SW480 (cell line): ENCODE measurements at places on chromosomes 2 and 18.

DNA sequence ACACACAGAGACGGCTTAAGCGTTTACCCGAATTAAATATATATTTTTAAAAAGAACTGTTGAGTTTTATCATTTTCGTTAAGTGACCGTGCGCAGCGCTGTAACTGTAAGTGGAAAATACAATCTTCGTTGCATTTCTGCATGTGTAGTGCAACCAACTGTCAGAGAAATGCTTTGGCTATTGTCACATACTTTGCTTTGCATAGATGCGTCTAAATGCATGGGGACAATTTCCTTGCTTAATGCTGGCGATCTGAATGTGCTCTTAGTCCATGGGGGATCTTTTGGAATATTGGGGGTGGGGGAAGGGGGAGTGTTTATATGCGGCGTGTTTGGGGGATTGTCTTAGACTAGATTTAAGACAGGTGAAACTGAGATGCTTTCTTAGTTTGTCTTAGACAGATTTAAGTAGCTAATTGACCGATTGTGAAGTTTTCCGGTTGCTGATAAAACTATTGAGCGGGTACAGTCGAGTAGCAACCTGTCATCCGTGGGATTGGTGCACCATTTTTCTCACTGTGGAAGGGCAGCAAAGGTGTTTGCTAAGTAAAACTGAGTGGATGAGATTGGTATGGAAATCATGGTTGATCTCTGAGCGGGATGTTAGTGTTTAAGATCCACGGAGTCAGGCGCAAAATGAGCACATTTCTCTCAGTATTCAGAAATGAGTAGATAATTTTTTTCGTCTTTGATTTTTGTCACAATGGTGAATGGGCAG is 476 bp downstream of the VSNL1 start:
- peak; percentile 78 for DNase-seq

- DNase-seq, result no peak
These were observed 18.1 kb downstream of the ABHD3 start for GRCh38 chr18:21686282-21687105.

GRCh38 chr2:12704378-12704777 is 12.4 kb upstream of the TRIB2 start:
- no peak for DNase-seq

DNA sequence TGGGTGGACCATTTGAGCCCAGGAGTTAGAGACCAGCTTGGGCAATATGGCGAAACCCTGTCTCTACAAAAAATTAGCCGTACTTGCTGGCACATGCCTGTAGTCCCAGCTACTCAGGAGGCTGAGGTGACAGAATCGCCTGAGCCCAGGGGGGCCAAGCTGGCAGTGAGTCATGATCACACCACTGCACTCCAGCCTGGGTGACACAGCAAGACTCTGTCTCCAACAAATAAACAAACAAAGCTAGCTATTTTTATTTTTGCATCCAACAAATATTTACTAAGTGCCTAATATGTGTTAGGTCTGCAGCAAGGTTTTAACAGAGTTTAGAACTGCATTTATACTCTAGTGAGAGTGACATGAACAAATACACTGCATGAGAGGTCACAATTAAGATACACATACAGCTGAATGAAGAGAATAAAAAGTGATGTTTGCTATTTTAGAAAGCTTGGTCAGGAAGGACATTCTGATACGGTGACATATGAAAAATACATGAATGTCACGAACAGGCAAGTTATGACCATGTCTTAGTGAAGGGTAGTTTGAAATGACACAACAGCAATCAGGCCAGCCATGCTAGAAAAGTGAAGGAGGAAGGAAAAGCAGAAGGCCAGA is 83.2 kb upstream of the FRZB start:
- DNase-seq, result no peak

DNA sequence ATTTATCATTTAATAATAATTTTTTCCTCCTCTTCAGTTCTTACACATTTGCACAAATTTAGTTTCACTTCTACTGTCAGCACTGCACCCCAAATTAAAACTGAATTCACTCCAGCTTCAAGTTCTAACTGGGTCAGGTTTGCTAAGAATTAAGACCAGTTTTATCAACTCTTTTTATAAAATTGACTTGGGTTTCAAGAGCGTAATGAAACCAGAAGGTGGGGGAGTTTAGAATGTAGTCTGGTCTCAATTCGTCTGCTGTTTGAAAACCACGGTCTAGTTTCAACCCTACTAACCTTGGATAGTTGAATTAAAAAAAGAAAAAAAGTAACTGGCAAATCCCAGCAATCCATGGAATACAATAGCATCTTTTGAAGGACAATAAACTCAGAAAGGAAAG is 14.3 kb upstream of the CTLA4 start:
- DNase-seq, result no peak

- no peak for DNase-seq
These were observed 24.3 kb upstream of the STPG4 start for GRCh38 chr2:47179388-47179787.

- no peak for DNase-seq
These were observed 180.3 kb downstream of the AGAP1 start for GRCh38 chr2:235674146-235674545.

GRCh38 chr18:40413160-40413559 is 1541.9 kb upstream of the PIK3C3 start:
- peak; percentile 17 for DNase-seq

DNA sequence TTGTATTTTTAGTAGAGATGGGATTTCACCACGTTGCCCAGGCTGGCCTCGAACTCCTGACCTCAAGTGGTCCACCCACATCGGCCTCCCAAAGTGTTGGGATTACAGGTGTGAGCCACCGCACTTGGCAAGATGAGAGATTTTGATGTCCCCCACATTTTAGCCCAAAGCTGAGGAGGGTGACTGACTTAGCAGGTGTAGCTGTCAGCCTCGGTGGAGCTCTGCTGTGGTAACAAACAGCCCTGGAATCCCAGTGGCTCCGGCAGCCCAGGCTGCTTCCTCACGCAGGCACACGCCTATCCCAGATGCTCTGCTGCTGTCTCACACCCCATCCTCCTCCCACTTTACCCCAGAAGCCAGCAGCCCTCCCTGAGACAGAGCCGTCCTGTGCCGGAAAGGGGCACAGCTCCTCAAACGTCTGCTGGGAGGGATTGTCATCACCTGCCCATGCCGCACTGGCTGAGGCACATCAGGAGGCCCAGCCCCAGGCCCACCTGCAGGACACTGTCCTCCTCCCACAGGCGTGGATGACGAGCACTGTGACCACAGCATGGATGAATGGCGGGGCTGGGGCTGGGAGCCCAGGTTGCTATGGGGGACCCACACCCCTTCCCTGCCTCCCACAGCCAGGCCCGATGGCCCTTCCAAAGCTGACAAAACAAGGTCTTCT is 10.6 kb upstream of the BOK start:
- DNase-seq, result no peak

GRCh38 chr2:10722252-10722825 is 909 bp downstream of the ATP6V1C2 start:
- DNase-seq, result no peak

DNA sequence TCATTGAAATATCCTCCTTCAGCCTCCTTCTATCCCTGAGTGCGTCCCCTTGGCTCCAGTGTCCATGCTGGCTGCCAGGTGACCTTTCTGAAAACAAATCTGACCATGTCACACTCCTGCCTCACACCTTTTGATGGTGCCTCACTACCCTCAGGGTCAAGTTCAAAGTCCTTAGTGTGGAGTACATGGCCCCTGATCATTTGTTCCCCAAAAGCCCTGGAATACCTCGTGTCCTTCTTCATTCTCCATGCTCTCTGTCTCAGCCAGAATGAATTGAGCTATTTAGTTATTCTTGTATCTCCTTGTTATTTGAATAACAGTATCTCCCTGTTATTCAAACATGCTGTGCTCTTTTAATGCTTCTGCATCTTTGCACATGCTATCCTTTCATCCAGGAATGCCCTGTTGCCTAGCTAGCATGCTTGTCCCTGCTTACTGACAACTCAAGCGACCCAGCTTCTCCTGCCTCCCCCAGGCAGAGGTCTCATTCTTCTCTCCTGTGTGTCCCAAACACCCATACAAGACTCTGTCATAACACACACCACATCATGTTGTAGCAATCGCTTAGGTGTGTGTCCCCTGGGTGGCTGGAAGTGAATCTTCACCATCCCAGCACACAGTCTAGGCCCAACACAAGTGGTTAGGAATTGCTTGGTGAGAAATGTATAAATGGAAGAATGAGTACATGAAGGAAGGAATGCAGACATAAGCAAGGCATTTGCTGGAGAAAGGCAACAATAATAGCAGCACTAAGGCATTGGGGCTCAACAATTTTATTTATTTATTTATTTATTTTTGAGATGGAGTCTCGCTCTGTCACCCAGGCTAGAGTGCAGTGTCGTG is 144.0 kb downstream of the DDX1 start:
- no peak for DNase-seq
